Fibroblast of lung (primary cell): ENCODE measurements at places on chromosomes 2 and 18. TPM values are rescaled to one million over a fixed set of nuclear protein-coding genes. Genes with fewer than 3 reads are reported as not detected.

DNA sequence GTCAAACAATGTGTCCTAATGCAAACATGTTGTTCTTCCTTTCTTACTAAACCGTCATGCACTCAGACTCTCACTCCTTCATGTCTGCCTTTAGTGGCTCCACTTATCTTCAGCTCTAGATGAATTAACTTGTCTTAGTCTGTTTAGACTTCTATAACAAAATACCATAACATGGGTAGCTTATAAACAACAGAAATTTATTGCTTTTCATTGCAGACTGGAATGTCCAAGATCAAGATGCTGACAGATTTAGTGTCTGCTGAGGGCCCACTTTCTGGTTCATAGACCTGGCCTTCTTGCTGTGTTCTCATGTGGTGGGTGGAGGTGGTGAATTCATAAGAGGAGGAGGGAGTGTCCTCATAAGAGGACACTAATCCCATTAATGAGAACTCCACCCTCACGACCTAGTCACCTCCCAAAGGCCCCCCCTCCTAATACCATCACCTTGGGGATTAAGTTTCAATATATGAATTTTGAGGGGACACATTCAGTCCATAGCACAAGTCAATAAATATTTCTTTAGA is 32.3 kb downstream of the RALBP1 start:
- H3K36me3 ChIP-seq, result no peaks in the 10 kb centered on the region
- H3K27ac ChIP-seq, result no peak overlapping the region
- no peaks in the 10 kb centered on the region for H3K27me3 ChIP-seq
- DNase-seq, result no peak
- no peak overlapping the region for H3K4me3 ChIP-seq
- no peaks in the 10 kb centered on the region for H3K4me1 ChIP-seq

The LRRC30 gene
- total RNA-seq, result not detected in 2 replicates

DNA sequence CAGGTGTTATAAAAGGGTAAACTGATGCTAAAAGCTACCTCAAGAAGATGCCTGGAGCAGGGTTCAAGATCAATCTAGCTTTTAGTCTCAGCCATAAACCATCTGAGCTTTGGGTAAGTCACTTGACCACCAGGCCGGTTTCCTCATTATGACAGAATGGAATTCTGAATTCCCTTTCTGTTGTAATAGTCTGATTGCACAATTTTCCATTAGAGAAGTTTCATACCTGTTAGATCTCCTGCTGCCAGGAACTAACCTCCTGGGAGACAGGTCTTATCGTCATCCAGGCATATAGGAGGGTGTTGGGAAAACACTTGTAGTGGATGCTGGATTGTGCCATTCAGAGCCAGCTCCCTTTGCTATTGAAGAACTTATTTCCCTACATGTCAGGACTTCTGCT is 272.5 kb downstream of the TDRD15 start:
- H3K4me1 ChIP-seq, result no peaks in the 10 kb centered on the region
- no peak overlapping the region for H3K27ac ChIP-seq
- H3K4me3 ChIP-seq, result no peak overlapping the region
- DNase-seq, result no peak
- H3K36me3 ChIP-seq, result no peaks in the 10 kb centered on the region
- no peaks in the 10 kb centered on the region for H3K27me3 ChIP-seq

GRCh38 chr2:219571311-219572236 is at the start of gene OBSL1:
Gene OBSL1, minus strand, starts transcription at chr2:219571539. Its CDS starts 307 bp downstream, at chr2:219571232.
- H3K4me1 ChIP-seq, result peaks cover 3% of the 10 kb centered on the region
- peaks cover 7% of the 10 kb centered on the region for H3K27me3 ChIP-seq
- no peaks in the 10 kb centered on the region for H3K36me3 ChIP-seq
- H3K27ac ChIP-seq, result peak within 1 kb of the TSS; percentile 39
- DNase-seq, result peak; percentile 81
- H3K4me3 ChIP-seq, result peak within 1 kb of the TSS; percentile 52

DNA sequence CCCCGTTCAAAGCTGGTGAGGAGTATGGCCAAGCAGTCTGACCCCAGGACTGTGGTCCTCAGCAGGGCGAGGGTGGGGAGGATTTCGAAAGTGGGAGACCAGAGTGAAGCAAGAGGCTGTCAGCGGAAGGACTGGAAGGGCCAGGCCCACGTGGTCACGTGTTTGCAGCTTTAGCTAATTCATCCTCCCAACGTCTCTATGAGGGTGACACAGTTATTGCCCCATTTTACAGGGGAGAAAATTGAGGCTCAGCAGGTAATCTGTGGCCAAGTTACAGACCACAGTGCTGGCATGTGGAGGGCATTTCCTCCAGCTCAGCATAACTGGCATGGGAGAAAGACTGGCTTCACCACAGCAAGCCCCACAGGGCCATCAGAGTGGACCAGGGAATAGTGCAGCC is 45.4 kb upstream of the LTBP1 start:
- H3K4me1 ChIP-seq, result no peaks in the 10 kb centered on the region
- peaks cover 12% of the 10 kb centered on the region for H3K27me3 ChIP-seq
- H3K4me3 ChIP-seq, result no peak overlapping the region
- DNase-seq, result no peak
